SJSA1 (cell line): ENCODE measurements at places on chromosomes 3 and 15.

DNA sequence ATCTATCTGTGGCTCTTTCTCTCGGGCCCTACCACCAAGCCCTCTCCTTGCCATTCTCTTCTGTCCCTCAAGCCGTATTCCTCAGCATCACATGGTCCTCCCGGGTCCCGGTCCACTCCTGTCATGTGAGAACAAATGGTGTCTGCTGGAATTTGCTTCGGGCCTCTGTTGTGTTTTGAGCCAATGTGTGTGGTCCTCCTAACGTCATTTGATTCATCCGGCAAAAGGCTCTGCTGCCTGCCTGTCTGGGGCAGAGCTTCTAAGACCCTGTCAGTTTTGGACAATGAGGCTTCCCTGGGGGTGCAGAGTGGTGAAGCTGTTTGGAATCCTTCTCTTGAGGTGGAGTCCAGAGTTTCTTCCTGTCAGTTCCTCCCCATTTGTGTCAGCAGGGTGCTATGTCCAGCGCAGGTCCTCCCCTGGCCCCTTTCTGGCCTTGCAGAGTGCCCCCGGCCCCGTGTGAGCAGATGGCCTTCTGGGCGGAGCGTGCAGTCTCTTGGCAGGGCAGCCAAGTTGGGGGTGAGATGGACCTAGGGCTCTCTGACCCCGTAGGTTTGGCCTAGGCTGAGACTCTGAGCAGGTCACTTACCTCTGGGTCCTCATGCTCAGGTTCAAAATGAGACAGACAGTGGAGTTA is 93.6 kb downstream of the APBA2 start:
- DNase-seq, result peak; percentile 94

- DNase-seq, result no peak
Observed at GRCh38 chr3:195537995-195538394, 5.1 kb downstream of the PPP1R2 start.

- DNase-seq, result no peak
Observed at GRCh38 chr3:107824822-107825371, 265.9 kb downstream of the CD47 start.

DNA sequence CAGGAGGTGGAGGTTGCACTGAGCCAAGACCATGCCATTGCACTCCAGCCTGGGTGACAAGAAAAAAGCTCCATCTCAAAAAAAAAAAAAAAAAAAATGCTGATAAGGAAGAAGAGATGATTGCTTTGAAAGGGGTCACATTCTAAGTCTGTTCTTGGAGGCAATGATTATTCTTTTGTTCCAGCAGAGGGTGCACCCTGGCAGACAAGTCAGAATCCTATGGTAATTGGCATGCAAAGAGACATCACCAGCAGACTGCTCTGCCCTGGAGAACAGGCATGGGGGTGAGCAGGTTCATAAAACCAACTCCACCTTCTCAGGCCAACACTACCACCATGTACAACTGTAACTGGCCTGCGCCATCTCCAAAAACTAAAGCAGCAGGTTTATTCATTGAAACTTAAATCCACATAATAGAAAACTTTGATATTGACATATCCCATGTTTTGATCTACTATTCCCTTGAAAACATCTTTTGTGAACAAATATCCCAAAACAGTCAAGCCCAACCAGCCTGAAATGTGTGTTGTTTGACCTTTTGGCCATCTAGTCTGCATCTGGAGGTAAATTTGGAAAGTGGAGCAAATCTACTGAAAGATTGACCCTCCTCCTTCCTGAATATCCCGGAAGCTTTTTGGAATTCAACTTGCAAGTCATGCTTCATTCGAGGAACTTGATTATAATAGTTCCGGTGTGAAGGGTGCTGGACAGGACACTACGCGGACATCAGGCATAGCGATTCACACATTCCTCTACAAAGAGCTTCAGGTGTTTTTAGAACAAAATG is 100.3 kb downstream of the MECOM start:
- no peak for DNase-seq

- no peak for DNase-seq
Observed at GRCh38 chr3:151578495-151578894, 117.6 kb upstream of the IGSF10 start.

DNA sequence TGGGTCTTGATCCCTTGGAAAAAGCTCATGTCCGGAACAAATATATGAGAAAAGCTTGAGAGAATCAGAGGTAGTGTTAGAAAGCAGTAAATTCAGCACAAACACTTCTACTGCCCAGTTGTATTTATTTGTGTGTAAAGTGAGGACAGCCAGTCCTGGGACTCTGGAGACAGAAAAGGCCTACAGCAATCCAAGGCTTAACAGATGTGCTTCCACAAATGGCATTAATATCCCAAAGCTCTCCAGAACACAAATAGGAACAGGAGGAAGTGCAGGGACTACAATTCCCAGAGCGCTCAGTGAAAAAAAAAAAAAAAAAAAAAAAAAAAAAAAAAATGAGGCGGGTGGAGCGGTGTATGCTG is 390 bp upstream of the AP2M1 start:
- DNase-seq, result no peak

- DNase-seq, result no peak
Observed at GRCh38 chr15:68598171-68599152, 19.7 kb downstream of the CORO2B start.

GRCh38 chr3:58234516-58234931 is 3.1 kb upstream of the ABHD6 start:
- no peak for DNase-seq

DNA sequence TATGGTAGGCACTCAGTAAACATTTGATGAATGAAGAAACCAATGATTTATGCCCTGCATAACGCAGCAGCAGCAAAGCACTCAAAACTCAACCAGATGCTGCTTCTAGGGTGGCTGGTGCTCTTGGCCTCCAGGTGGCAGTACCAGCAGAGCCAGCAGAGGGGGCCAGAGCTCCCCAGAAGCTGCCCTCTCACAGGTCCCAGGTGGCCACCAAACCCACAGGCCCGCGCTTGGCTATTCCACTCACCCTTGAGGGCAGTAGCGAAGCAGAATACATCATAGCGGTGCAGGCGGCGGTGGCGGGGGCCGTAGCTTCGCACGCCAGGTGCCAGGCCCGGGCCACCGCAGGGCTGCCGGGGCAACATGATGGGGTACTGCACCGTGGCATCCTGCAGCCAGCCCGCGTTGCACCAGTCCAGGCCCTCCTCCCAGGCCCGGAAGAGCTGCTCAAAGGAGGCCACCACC is 16.6 kb downstream of the HAPLN3 start:
- peak; percentile 64 for DNase-seq

DNA sequence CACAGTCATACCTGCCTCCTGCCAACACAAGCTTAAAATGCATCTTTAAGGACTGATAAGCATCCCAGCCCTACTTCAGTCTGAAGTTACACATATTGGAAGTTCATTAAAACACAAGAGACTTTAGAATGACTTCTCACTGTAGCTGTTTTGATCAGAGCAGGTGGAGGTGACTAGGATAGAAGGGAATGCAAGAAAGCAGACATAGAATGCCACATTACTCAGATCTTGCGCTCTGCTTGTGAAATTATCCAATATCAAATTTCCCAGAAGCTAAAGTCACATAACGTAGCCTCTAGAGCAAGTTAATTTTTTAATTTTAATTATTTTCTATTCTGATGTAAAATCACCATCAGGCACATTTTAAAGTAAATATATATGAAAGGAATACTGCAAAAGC is 306.5 kb downstream of the PLOD2 start:
- no peak for DNase-seq

GRCh38 chr3:127277561-127277960 is 10.3 kb downstream of the PRR20G start:
- no peak for DNase-seq

GRCh38 chr15:29708519-29708918 is 113.7 kb downstream of the TJP1 start:
- DNase-seq, result no peak

GRCh38 chr3:61157414-61157813 is 93.8 kb downstream of the FHIT start:
- DNase-seq, result no peak

- DNase-seq, result no peak
Observed at GRCh38 chr15:63663906-63664305, 66.7 kb downstream of the FBXL22 start.

DNA sequence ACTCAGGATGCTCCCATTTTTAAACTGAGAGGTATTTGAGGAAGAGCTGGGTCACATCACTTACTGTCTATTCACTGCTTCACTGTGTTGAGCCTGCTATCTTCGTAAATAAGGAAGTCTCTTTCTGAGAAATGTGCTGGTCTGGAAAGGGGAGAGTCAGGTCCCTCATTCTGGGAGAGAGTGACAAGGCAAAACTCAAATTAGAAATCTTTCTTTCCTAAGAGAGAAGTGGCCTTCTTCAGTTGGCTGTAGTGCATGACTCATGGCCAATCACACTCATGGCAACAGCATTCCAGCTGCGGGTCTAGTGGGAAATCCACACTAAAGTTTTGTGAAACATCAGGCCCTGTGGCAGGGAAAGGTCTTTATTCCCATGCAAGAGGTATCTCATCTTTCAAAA is 11.5 kb upstream of the TIMP4 start:
- no peak for DNase-seq
